ENCODE measurements at places on chromosomes 1 and 21.

- no peak for DNase-seq
Observed at GRCh38 chr1:59204001-59204400, 92.9 kb upstream of the FGGY start.

GRCh38 chr1:23906731-23907130, 6.4 kb downstream of the CNR2 start:
- no peak for DNase-seq

DNA sequence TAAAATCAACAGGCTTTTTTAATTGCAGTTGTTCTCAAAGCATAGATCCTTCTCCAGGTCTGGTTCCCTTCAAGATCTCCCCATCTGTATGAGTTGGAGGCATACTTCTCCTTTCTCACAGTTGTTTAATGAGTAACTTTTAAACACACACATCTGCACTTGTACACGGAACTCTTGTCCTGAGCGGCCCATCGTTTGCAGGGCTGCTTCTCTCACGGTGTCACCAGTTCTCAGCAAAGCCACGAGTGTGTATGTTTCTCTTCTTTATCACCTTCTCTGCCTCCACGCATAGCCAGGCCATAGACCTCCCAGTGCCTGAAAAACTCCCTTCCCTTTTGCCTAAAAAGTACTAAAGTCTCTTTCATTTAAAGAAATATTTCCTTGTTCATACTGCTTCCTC, 68.7 kb upstream of the ROR1 start:
- no peak for DNase-seq

- no peak for DNase-seq
Observed at GRCh38 chr1:204340081-204340889, 19.4 kb downstream of the PLEKHA6 start.

GRCh38 chr1:79797487-79797886, 791.0 kb upstream of the ADGRL4 start:
- no peak for DNase-seq

- no peak for DNase-seq
Observed at GRCh38 chr1:13597166-13597565, 13.5 kb downstream of the PDPN start.

DNA sequence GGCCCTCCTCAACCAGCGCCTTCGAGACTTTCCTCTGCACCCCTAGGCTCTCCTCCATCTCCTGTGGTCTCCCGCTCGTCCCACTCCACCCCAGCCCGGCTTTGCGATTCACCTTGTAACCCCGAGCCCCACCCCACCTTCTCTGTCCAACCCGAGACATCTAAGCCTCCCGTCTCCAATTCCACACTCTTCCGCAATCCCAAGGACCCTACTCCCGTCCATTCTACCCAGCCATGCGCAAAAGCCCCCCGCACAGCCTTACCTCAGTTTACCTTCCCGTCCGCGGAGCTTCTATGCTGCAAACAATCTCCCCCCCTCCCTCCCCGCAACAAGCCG, 174 bp downstream of the SH3BP5L start:
- DNase-seq, result no peak

- DNase-seq, result no peak
Observed at GRCh38 chr1:226764533-226764932, 25.5 kb upstream of the ITPKB start.

DNA sequence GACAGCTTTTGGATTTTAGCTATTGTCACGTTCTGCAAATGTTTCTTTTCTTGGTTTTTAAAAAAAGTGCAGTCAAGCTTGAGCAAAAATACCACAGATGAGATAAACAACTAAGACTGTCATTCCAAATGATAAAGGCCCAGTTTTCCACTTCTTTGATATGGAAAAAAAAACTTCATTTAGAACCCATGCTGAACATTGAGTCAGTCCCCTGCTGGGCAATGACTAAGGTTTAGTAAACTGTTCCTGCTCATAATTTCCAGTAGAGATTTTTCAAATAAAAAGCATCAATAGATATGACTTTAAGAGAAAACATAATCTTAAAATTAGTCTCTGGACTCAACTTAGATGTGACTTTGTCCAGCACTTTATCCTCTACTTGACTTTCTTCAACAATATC, 167.9 kb upstream of the C8B start:
- no peak for DNase-seq

DNA sequence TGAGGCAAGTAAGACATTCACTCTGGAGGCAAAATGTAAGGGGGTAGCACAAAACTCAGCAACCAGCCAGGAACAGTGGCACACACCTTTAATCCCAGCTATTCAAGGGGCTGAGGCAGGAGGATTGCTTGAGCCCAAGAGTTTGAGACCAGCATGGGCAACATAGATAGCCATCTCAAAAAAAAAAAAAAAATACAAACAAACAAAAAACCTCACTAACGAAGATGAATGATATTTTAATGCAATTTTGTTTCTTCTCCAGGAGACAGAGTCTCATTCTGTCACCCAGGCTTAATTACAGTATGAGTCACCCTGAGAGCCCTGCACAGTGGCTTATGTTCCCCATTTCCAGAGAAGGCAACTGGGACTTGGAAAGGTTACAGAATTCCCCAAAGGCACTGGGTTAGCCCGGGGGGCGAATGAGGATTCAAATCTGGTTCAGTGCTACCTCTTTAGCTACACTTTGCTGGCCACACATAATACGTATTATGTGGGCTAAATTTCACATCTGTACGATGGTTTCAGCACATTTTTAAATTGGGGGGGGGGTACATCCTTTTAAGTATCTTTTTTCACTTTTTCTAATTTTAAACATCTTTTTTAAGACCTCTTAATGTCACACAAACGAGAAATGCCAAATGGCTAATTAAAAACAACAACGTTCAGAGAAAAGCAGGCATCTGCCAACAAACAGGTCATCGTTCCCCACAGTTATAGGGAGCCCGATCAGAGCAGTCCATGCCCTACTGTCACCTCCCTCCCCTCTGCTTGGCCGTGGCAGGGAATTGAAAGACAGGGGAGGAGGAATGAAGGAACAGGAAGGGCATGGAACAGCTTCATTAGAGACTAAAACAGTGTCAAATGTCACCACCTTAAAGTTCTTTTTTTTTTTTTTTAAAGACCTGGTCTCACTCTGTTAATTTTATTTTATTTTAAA, 3.5 kb downstream of the CELA2A start:
- no peak for DNase-seq

DNA sequence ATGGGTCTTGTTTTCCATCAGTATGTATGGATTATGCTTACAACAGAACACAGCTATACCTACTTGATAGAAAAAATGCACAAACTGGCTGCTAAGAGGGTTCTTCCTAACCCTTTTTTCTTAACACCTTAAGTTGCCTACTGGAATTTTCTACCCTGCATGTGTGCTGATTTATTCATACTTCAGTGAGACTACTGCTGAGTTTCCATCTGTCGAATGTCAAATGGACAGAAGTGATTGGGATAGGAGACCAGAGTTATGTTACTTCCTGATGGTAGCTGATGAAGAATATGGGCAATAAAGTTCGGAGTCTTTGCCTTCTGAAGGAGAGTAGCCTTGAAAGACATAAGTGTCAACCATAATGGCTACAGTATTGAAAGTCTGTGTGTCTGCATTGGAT, 6.5 kb upstream of the DNM3 start:
- DNase-seq, result no peak

GRCh38 chr21:45853703-45854342, 127.7 kb upstream of the COL6A1 start:
- no peak for DNase-seq

GRCh38 chr1:82503822-82504221, 703.1 kb downstream of the ADGRL2 start:
- DNase-seq, result no peak
